ENCODE measurements at places on chromosomes 6 and 20.

- no peak for DNase-seq
Measured at GRCh38 chr6:65700561-65700960, 6.5 kb downstream of the EYS start.

DNA sequence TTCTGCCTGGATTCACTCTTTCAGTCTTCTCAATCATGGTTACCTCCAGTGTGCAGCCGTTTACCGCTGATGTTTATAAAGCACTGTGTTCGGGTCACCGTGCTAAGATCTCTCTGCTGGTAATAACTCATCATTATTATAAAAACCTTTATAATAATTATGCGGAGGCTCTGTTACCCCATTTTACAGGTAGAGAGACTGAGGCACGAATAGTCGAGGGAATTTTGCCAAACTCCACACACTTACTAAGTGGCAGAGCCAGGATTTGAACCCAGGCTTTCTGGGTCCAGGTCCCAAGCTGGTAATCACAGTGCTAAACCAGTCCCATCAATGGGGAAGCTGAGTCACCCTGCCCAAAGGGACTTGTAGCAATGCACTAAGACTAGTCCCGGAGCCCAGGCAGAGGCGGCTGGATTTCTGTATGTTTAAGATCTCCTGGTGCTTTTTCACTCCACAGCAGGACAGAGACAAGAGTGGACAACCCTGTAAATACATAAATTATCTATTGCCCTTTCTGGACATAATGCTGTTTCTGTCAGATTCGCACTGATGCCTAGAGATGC lies 48.1 kb downstream of the SYNJ2 start:
- no peak for DNase-seq

GRCh38 chr6:149905911-149906371 lies 8.0 kb upstream of the RAET1E start:
- no peak for DNase-seq

DNA sequence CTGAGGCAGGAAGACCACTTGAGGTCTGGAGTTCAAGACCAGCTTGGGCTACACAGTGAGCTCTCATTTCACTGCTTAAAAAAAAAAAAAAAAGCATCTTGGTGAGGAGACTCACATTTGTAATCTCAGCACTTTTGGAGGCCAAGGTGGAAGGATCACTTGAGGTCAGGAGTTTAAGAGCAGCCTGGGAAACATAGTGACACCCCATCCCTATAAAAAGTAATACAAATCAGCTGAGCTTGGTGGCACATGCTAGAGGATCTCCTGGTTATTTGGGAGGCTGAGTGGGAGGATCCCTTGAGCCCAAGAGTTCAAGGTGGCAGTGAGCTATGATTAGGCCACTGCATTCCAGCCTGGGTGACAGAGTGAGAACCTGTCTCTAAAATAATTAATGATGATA lies 29.4 kb upstream of the SYNCRIP start:
- no peak for DNase-seq

DNA sequence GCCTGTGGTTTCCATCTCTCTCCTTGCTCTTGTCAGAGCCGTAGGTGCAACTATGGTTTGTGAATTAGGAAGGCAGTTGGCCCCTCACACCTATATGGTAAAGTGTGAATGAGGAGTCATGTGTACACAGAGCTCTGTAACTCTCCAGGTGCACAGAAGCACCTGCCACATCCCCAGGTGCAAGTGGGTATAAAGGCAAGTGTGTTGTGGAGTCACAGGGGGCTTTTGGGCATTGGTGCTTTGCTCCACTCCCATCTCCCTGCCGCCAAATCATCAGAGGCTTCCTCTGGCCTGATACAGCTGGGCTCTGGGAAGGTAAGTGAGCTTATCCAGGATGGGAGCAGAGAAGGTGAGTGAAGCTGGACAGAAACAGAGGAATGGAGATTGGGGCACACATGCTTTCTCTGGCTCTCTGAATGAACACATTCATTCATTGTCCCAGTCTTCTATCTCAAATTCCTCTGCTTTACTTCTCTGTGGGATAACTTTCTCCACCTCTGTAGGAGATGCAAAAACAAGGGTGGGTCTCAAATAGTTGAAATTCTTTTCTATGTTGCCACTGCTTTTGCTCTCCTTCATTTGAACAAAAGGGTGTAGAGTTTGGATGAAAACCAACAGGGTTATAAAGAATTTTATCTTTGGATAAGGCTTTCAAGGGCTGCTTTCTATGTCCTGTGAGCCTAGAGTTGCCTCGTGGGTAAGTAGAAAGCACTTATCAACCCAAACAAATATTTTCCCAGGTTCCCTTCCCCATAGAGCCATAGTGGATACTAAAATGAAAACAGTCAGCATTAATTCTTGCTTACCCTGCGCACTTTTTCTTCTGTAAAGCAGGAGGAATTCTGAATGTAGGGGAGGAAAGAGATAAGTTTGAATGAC lies 45.0 kb upstream of the RIPOR2 start:
- DNase-seq, result no peak

All from MV-4-11 (cell line).